ENCODE measurements at places on chromosomes 12 and 14.

- DNase-seq: no peak
Measured at GRCh38 chr12:24416423-24417109, 467.1 kb upstream of the SOX5 start.

- DNase-seq: no peak
Measured at GRCh38 chr14:64928239-64929013, 14.1 kb downstream of the GPX2 start.

DNA sequence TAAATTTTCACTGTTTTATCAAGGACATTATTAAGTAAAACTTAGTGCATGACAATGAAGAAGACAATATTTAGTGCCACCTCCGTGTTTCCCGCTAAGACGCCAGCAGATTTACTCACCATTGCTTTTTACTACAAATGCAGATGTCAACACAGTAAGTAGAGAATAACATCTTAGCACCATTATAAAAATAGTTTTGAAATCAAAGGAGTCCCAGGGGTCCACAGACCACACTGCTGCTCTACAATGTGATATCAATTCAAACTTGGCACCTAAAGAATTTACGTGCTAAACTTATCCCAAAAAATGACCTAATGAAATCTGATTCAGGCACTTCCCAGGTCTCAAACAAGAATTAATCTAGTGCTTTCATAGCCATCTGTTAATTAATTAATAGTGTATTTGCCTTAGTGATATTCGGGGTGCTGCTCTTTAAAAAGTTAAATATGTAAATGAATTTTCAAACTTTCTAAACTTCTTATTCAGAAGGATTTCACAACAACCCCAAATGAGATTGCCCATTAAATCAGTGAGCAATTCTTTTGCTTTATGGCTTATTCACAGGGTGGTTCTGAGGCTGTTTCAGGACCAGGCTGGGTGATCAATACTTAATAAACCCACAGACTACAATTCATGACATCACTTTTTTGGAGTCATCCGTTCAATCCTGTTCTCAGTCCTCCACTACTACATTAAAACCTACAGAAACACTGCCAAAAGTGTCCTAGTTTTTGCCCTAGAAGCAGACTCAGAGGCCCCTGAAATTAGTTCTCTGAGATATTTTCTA is 161.3 kb upstream of the LMNTD1 start:
- no peak for DNase-seq

DNA sequence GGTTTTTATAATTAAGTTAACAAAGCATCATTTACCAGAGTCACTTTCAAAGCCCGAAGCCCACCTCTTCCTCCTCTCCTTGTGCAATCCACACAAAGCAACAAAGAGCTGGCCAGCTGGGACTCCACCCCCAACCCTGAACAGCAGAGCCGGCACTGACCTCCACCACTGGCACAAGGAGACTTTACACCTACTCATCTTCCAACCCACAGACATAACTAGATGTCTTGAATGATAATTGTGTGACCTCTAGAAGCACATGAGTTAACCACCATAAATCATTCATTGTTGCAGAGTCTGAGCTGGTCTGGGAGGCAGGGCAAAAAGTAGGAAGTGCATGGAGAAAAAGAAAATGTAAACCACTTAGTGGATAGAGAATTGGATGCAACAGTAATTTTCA is 72.2 kb downstream of the ST8SIA1 start:
- no peak for DNase-seq

- no peak for DNase-seq
Measured at GRCh38 chr14:99648027-99648784, 3.3 kb downstream of the HHIPL1 start.

DNA sequence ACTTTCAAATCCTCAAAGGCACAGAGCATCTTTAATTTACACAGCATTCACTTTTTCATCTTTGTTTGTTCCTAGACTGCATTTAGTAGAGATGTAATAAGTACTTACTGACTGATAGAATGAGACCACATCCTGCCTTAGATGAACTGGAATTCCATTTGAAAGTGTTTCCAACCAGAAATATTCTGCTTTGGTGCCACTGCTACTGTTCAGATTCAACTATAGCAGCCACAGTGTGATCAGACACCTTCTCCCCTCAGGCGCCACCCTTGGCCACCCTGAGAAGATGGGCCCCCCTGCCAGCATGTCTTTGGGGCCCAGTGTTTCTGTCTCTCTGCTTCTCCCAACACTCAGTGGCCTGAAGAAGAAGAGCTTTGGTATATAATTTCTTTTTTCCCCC is 449.1 kb downstream of the RAD51B start:
- no peak for DNase-seq

- no peak for DNase-seq
Measured at GRCh38 chr14:90788031-90788430, 28.2 kb downstream of the TTC7B start.

DNA sequence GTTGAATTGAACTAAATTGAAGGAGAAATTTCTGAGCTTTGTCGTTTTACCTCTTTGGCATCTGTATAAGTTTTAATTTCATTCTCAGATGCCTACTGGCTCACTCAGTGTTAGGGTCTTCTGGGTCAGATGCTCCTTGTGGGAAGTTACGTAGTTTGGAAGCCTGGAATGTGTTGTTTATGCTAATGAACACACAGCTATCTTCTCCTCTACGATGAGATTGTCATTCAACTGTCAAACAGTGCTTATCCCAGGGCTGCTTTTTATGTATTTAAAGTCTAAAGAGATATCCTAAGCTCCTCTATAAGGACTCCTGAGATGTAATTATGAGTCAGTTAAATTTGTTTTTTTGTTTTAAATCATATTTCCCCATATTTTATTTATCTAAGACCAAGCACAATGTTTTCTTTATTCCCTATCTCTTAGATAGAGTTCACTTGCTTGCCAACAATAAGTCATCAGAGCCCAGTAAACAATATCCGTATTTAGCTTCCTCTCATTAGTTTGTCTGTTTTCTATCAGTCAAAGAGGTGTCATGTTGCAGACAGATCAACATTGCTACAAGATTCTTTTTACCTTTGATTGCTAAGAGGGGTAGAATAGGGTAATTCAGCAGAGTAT is 368.0 kb upstream of the PDE3A start:
- no peak for DNase-seq

- DNase-seq: no peak
Measured at GRCh38 chr12:21528953-21529352, 2.9 kb downstream of the SPX start.

DNA sequence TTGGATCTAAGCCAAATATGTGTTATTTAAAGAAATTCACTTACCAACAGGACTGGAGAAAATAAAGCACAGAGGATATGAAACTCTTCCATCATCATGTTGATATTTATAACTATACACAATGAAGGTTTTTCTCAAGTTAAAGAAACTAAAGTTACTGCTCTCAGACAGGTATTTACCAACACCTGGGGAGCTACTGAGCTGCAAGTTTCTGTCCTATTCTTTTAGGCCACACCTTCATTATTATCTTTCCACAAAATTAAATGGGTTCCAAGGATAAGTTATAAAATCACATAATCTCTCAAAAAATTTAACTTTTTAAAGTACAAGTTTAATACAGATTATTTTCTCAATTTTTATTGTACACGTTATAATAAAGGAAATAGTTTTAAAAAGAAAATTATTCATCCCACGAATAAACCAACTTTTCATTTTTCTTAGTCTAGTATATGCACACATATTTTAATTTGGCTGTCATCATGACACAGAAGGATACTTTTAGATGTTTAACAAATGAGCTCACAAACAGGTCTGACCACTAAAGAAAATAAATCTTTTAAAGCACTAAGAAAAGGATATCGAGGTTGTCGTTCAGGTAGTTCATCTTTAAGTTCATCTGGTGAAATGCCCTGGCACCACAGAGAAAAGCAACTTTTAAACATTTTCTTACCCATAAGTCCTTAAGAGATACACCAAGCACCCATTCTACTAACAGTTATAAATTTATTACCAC is 7.8 kb downstream of the GMFB start:
- DNase-seq: no peak

DNA sequence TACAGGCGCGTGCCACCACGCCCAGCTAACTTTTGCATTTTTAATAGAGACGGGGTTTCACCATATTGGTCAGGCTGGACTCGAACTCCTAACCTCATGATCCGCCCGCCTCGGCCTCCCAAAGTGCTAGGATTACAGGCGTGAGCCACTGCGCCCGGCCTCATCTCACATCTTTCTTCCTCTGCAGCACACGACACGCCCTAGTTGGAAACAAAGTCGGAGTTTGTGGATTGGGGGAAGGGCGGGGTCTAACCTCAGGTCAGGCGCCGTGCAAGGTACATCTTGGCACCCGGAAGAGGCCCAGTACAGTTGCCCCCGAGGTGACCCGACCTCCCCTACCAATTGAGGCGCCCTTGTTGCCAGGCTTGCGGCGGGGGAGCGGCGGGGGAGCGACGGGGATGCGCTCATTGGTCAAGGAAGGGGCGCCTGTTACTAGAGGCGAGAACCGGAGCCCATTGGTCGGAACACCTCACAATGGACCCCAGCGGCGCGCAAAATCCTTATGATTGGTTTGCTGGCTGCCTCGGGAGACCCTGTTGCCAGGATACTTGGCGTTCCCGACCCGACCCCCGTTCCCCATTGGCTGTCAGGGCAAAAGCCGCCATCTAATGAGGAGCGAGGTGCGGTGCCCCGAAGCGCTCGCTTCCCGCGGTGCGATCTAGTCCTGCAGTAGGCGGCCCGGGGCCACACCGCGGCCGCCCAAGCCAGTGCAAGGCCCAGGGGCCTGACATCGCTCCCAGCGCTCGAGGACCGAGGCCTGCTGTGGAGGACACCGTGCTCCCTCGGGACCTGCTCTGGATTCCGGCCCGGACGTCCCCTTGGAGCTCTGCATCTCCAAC is at the start of gene REC8:
TSS of gene REC8 (plus strand) at position 659 of the 839 bp plus-strand sequence. CDS start 473 bp downstream, outside the sequence.
- DNase-seq: peak; percentile 83

GRCh38 chr14:106872611-106873446 is 1346.4 kb downstream of the TMEM121 start:
- DNase-seq: peak; percentile 88

DNA sequence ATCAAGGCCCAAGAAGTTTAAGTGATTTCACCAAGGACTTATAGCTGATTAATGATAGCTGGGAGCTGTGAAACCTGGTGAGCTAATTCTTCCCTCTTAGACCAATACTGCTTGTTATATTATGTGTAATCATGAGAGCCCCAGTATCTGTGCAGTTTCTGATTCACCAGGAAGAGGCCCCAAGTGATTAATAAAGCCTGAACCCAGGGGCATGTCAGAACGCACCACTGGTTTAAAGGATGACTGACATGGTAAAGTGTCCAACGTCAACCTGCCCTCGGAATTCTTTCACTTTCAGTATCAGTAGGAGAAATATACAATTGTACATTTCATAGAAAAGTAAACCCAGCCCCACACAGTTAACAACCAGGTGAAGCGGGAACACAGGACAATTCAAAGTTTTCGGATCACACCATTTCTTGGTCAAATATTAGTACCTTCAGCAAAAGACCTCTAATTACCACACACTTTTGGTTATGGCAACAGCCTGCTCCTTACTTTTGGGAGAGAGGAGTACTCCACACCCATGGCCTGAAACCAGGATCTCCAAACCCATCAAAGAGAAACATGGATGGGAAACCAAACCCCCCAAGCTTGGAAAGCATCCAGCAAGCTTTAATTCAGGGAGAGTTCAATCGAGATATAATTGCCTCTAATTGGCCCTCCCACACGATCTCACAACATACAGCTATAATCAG is 28.5 kb downstream of the TMCC3 start:
- peak; percentile 75 for DNase-seq

- peak; percentile 51 for DNase-seq
Measured at GRCh38 chr12:101670007-101670671, 27.3 kb upstream of the CHPT1 start.

GRCh38 chr12:19945559-19946435 is 422.5 kb upstream of the PDE3A start:
- DNase-seq: no peak

- DNase-seq: no peak
Measured at GRCh38 chr14:93322929-93323599, 9.8 kb downstream of the BTBD7 start.

GRCh38 chr12:82874945-82875344 is 188.2 kb downstream of the TMTC2 start:
- DNase-seq: no peak

GRCh38 chr12:16602412-16602811 is 3.5 kb downstream of the LMO3 start:
- DNase-seq: no peak

- no peak for DNase-seq
Measured at GRCh38 chr12:68673788-68674187, 13.0 kb upstream of the NUP107 start.

DNA sequence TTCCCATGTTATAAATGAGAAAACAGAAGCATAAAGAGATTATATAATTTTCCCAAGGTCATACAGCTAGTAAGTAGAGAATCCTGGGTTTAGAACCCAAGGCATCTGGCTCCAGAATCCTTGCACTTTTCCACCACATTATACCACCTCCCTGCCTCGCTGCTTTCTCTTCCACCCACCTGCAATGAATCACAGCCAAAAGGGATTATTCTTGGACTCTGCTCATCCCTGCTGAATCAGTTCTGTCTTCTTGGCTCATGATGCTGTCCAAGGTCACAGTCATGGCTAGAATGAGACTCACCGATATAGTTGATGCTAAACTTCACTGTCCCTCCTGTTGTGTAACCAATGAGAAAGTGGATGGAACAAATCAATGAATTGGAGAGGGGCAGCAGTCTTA is 356.6 kb downstream of the FUT8 start:
- DNase-seq: no peak

DNA sequence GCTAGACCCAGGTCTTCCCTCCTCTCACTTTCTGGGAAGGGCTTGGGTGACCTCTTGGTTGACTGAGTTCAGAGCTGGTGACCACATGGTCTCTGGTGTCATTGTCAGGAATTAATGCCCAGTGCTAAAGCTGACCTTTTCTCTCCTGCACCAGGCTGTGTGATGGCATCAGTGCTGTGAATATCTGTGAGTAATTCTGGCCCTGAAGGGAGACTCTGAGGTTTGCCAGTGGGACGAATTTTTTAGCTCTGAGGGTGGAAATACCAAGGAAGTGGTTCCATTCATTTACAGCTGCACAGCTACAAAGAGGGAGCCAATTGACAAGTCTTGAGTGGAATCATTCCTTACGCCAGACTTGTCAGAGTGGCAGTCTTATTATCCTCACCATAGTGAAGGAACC is 6.2 kb upstream of the KRT86 start:
- no peak for DNase-seq

- no peak for DNase-seq
Measured at GRCh38 chr12:87317302-87317701, 711.9 kb downstream of the C12orf50 start.

GRCh38 chr14:45793081-45793480 is 540.1 kb upstream of the MIS18BP1 start:
- DNase-seq: no peak

DNA sequence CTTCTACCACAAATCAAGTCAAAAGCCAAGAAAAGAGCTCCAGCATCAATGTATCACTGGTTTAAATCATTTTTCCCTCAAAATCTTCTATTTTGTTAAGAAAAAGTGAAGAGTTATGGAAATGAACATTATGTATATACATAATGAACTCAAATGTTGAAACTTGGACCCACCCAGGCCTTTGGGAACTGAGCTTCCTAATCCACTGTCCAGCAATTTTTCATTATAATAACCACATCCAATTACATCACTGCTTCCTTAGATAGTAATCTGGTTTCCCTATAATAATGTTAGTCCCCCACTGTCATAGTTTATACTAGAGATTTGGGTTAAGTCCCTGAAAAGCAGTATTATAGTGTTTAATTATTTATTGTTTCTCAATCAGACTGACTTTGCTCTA is 170.9 kb downstream of the PIK3C2G start:
- DNase-seq: no peak
